ENCODE measurements at places on chromosomes 6 and 20.

GRCh38 chr6:122405417-122405816, 6.0 kb downstream of the HSF2 start:
- DNase-seq, result no peak

GRCh38 chr6:53803081-53803860, 8.5 kb downstream of the LRRC1 start:
- no peak for DNase-seq

DNA sequence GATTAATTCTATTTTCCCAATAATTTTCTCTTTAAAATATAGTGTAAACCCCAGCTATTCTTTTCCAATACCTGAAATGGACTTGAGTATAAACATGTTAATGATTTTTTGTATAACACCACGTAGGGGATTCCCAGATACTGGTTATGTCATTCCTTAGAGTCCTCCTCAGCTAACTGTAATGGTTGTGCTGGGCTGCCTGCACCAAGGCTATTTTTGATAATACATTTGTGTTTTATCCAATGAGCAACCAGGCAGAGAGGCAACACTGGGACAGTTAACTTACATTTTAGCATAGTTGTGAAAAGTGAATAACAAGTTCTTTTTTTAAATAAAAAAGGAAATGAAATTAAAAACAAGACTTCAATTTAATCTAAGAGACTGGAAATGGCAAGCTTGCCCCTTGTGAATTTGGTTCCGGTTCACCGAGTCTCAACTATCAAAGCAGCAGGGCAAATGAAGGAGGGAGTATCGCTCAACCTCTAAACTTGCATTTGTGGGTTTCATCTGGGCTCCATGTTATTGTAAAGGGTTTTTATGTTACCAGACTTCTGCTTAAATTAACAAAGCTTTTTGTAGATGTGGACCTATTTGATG, 18.8 kb upstream of the BACH2 start:
- DNase-seq, result no peak

GRCh38 chr20:50127587-50128519, 14.9 kb upstream of the UBE2V1 start:
- no peak for DNase-seq
